Fibroblast of the aortic adventitia (primary cell): ENCODE measurements at places on chromosomes 5 and 9. TPM values are rescaled to one million over a fixed set of nuclear protein-coding genes. Genes with fewer than 3 reads are reported as not detected.

DNA sequence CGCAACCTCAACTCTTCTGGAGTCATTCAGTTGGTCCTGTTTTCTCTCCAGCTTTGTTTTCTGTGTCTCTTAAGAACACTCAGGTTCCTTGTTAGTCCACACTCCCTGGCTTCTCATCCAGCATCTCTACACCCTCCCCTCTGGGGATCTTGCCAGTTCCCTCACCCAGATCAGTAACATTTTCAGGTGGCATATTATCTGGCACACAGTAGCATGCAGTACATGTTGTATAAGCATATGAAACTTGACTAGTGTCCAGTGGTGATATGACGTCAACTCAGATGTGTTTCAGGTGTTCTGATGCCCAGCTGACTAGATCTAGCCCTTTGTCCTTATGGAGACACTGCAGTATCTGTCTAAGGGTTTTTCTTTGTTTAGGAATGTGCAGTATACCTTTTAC lies 184.3 kb downstream of the ARHGAP26 start:
- DNase-seq, result no peak

- DNase-seq, result no peak
These were observed 6.6 kb upstream of the ARSI start for GRCh38 chr5:150309101-150309885.

- no peak for DNase-seq
These were observed 83.5 kb downstream of the COL5A1 start for GRCh38 chr9:134724912-134725604.

DNA sequence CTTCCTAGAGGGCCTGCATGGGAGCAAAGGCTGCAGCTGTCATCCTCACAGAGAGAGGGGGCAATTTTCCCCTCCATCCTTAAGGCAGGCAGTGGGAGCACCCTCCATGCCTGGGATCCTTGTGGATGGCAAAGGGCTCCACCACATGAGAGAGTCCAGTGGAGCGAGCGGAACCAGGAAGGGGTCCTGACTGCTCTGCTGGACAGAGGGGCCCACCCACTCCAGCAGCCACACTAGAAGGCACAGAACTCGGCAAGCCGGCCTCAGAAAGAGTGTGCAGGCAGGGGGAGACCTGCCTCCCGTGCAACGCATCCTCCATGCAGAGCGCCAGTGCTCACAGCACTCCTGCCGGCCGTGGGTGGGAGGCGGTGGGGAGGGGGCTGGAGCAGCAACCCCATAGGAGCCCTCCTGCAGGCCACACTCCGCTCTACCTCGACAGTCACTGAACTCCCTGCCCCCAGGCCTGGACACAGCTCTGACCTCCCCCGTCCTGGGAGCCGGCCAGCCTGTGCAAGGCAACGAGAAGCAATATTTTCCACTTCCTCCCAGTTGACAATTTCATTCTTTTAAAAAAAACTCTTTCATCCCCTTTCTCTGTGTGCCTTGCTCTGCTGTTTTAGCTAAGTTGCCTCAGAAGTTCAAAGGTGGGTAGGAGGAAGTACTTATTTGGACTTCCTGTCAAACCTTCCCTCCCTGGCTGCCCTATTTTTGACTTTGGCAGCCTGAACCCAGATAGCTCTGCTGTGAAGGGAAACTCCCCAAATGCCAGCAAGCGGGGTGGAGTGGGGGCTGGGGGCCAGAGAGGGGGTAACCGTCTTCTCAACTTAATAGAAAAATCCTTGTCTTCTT lies 5.3 kb upstream of the LCP2 start:
- no peak for DNase-seq

DNA sequence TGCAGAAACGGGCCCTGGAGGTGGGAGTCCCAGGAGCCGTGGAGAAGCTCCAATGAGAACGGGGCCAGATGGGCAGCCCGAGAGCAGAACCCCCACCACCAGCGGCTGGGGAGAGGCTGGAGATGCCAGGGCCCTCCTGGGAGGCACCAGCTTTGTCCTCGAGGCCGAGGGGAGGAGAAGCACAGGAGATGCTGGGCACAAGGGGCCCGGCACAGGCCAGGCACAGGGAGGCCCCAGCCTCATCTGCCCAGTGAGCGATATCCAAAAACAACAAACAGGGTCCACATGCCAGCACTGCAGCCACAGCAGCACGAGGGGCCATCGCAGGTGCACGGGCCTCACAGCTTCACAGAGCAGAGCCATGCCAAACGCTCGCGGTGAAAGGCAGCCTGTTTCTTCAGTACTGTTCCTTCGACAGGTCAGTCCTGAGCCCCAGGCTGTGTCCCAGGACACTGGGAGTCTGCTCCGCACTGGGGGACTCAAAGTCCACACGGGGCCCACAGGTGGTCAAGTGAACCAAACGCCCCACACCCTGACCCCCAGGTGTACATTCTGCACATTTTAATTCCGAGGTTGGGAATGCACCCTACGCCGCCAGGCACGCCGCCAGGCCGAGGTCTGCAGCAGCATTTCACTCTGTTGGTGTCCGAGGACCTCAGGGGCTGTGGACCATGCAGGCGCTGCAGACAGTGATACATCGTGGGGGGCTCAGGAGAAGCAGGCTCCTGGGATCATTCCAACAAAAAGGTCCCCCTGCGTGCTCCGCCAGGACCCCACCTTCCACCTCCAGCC lies 9.5 kb downstream of the LPCAT1 start:
- no peak for DNase-seq

DNA sequence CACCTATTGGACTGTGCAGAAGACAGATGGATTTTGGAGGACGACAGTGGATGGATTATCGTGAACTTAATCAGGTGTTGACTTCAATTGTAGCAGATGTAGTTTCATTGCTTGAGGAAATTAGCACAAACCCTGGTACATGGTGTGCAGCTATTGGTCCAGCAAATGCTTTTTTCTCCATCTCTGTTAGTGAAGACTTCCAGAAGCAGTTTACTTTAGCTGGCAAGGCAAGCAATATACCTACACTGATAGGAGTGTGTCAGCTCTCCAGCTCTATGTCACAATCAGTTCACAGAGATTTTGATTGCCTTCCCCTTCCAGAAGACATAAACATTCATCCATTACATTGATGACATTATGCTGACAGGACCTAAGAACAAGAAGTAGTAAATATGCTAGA lies 35.7 kb upstream of the ROR2 start:
- DNase-seq, result no peak

DNA sequence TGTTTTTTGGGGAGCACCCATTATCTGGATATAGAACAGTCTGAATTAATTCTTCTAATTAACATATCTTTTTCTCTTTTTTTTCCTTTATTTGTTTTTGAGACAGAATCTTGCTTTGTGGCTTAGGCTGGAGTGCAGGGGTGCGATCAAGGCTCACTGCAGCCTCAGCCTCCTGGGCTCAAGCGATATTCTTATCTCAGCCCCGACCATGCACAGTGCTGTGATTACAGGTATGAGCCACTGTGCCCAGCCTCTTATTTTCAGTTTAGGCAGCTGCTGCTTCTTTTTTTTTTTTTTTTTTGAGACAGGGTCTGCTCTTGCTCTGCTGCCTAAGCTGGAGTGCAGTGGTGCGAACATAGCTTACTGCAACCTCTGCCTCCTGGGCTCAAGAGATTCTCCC lies 20.2 kb downstream of the UBE2R2 start:
- DNase-seq, result no peak

Gene SHROOM1
- 1.2 and 7.6 TPM in 2 replicates for total RNA-seq

Gene CYSRT1
- 0.36 and 0.49 TPM in 2 replicates for total RNA-seq

Gene ACO1
- 81.3 and 125 TPM in 2 replicates for total RNA-seq
